Activated naive CD4-positive, alpha-beta T cell treated with anti-CD3 and anti-CD28 coated beads, Interleukin-2, amount 50 U/mL, for 72 hours (primary cell): ENCODE measurements at places on chromosomes 2 and 18. TPM values are rescaled to one million over a fixed set of nuclear protein-coding genes. Genes with fewer than 3 reads are reported as not detected.
A peak's percentile ranks its signal among the peaks of the same experiment; 100 is the strongest.

DNAJC5G gene
- not detected for total RNA-seq

GRCh38 chr2:107094450-107094986 lies 208.6 kb upstream of the ST6GAL2 start:
- no peak for DNase-seq

- no peak for DNase-seq
Observed at GRCh38 chr2:30147196-30147714, 448 bp downstream of the YPEL5 start.

SERPINB11 gene
- total RNA-seq, result not detected

FAM124B gene
- 0.45 TPM for total RNA-seq

NEUROD1 gene
- total RNA-seq, result not detected

GRCh38 chr18:51852681-51853080 lies 487.3 kb upstream of the DCC start:
- no peak for DNase-seq

DNA sequence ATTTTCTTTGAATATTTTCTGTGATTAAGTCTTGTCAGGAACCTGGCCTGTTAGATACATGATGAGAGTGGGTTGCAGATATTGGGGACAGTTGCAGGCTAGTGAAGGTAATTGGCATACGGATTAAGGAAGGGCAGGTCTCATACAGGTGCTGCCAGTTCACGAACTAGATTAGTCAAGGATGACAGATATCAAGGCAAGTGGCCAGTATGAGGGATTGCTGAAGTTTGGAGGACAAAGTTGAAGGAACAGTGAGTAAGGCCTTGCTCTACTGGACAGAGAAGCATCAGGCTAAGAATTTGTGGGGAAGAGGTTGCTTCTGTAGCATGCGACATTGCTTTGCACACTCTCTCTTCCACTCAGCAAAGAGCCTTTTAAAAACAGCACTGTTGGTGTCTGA lies 12.8 kb upstream of the NCOA1 start:
- DNase-seq, result no peak

GRCh38 chr2:1685957-1686783 lies 58.1 kb downstream of the PXDN start:
- no peak for DNase-seq

GRCh38 chr18:55833543-55833942 lies 245.6 kb upstream of the TCF4 start:
- no peak for DNase-seq

WDR43 gene
- 102 TPM for total RNA-seq

DNA sequence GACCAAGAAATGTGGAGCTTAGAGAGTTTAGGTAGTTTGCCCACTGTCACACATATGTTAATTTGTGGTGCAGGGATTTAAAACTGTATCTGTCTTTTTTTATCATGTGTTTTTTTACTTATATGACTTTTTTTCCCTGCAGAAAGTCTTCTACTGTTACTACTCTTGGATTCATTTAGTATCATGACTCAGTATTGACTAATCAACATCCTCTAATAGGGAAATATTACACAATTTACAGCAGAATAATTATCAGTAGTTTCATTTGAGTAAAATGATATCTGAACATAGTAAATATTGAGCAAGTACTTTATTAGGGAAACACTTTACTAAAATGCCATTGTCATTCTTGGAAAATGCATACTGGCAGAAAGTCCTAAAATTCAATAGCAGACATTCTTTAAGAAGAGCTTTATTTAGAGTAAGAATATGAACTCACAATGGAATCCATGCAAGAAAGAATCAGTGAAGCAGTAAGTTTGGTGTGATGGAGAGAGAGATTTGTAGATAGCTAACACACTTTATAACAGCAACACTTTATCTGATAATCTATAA lies 425.9 kb upstream of the SLC8A1 start:
- DNase-seq, result no peak

- no peak for DNase-seq
Observed at GRCh38 chr2:174108579-174108978, 139.8 kb downstream of the OLA1 start.

DNA sequence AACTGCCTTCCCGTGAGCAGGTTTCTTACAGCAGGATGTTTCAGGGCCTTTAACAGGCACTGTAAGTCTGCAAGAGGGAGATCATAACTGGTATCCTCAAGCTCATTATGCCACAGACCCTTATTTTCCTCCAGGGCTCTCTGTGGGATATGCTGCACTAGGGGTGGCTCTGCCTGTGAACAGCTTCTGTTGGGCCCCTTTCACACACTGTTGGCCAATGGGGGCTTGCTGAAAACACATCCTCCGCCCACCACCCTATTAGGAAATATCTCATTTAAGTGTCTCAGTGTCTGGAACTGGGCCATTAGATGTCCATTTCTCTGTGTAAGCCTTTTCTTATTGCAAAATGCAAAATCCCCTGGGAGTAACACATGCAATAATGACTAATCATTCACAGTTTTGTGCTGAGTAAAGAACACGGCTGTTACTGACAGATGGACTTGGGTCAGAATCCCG lies 414.3 kb upstream of the HS6ST1 start:
- DNase-seq, result no peak

CRYBA2 gene
- not detected for total RNA-seq

DNA sequence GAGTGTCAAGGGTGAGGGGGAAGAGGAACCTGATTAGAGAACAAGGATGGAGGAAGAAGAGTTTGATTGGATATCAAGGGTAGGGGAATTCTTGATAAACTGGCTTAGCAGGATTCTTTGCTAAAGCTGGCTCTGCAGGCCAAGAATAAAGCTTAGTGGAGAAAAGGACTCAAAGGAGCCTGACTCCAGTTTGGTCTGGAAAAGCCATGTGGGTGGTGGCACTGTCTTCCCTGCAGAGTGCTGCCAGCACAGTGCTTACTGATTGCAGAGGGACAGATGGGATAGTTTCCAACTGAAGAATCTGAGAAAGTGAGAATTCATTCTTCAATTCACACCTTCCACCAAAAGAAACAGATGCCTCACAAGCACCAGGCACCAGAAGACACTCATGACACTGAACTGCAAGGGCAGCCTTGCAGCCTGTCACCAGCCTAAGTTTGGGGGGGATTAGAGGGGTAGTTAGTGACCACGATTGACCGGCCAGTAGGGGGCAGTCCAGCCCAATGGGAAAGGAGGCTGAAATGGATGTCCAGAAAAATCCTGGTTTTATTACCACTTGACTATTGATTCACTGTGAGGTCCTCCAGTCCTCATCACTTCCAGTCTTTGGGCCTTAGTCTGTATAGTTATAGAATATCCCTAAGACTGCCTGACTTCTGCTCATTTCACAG lies 334.5 kb downstream of the SMAD2 start:
- peak; percentile 26 for DNase-seq

- DNase-seq, result no peak
Observed at GRCh38 chr2:58039170-58039611, 7.4 kb upstream of the VRK2 start.

DLX2 gene
- not detected for total RNA-seq

DNA sequence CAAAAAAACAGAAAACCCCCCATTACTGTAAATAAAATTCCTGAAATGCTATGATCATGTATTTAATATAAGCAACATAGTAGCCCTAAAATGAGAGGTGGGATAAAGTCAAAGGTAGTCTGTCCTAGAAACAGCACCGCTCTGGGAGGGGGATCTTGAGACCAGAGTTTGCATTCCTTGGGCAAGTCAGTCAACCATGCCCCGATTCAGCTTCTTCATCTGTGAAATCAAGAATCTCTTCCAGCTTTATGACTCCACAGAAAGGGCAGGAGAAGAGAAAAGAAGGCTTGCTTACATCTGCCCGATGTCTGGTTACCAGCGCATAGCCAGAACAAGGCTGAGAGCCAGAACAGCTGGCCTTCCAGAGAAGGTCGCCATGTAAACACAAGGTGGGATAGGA lies 2.1 kb upstream of the FBLN7 start:
- DNase-seq, result no peak

DNA sequence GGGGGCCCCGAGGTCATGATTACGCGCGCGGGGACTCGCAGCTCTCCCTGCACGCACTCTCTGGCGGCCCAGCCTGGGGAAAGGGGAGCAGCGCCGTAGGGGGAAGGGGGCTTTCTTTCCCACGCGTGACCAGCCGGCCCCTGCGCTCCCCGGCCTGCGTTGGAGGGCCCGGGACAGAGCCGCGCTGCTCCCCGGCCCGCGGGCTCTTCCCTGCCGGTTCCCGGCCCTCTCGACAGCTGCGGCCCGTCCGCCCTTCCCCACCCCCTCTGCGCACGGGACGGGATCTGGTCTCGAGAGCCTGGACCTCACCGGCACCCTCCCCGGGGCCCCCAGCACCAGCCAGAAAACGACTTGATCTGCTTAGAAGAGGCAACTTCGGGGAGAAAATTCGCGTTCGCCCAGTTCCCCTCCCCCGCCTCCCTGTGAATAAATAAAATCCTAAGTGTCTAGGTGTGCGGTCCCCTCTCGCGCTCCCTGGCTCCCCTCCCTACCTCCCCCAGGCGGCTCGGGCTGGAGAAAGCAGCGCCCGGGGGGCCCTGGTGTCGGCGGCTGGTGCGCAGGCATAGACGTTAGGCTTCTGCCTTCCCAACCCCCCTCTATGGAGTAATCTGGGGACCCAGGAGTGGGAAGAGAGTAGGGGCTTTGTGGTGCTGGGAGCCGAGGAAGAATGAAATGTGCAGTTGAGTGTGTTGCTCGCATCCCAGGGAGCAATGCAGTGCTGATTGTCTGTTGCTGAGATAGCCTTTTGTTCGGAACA lies 803 bp upstream of the FIGN start:
- DNase-seq, result no peak

CCDC102B gene
- 2.5 TPM for total RNA-seq

LRRC30 gene
- total RNA-seq, result not detected

DNA sequence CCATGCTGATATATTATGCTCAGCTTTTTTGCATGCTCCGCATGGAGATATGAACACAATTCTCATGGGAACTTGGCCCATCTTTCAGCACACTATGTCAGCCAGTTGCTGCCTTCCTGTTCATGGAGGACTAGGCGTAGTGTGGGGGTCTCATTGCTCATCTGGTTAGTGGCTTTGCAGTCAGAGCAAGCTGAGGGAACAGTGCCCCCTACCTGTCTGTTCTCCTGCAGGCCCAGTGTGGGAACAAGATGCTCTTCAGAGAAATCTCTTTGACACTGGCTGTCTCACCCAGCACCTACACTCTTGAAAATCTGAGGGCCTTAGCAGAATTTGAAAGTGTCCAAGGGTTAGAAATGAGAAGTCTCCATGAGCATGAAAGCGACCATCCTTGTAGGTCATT lies 47.1 kb downstream of the SPTBN1 start:
- no peak for DNase-seq

DNA sequence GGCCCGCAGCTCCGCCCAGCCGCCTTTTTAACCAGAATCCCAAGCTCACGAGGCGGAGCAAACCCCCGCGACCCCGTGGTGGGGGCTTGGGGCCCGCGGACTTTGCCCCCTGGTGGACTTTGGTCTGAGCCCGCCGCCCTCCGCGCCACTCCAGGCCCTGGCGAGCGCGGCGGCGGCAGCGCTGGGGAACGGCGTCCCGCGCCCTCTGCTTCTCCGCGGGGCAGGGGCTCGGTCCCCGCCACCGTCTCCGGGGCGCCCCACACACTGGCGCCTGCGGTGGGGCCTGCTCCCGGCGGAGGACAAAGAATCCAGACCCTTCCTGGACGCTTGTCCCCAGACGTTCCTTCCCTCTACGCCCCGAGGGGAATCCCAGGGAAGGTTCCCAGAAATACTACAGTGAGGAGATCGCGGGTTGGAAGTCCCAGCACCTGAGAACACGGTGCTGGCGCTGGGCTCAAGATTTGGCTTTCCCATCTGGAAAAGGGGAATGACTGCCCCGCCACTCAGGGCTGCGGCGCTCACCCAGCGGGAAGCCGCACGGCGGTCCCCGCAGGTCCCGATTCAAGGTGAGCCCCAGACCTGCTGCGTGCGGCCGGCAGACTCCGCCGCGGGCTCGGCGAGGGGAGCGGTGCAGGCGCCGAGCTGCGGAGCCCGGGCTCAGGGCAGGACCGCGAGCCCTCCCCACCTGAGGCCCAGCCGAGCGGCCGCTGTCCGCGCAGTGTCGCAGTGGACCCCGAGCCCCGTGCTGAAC lies at the start of gene HAAO:
TSS of gene HAAO (minus strand) at position 1 of the 751 bp plus-strand sequence. CDS start 47 bp downstream, outside the sequence.
- DNase-seq, result peak; percentile 37

ANKRD30BL gene
- total RNA-seq, result not detected

DNA sequence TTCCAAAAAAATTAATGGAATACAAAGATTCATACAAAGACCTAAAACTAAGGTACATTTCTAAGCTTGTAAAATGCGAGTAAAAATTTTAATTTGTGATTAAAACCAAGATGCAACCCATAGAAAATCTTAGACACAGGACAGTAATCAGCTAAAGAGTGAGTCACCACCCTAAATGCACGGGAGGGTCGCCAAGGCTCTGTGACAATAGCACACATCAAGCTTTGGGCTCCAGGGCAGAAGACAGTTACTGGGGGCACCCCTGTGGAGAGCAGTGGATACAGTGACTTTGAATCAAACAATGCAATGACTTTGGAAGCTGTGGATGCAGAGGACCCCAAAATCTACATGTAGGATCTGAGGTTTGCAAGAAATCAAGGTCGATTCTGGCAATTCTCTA lies 7.5 kb downstream of the FLACC1 start:
- no peak for DNase-seq

GRCh38 chr2:240107477-240107796 lies 28.7 kb downstream of the COPS9 start:
- no peak for DNase-seq
